GM03348 (cell line): ENCODE measurements at places on chromosomes 7 and 10.
A peak's percentile ranks its signal among the peaks of the same experiment; 100 is the strongest.

DNA sequence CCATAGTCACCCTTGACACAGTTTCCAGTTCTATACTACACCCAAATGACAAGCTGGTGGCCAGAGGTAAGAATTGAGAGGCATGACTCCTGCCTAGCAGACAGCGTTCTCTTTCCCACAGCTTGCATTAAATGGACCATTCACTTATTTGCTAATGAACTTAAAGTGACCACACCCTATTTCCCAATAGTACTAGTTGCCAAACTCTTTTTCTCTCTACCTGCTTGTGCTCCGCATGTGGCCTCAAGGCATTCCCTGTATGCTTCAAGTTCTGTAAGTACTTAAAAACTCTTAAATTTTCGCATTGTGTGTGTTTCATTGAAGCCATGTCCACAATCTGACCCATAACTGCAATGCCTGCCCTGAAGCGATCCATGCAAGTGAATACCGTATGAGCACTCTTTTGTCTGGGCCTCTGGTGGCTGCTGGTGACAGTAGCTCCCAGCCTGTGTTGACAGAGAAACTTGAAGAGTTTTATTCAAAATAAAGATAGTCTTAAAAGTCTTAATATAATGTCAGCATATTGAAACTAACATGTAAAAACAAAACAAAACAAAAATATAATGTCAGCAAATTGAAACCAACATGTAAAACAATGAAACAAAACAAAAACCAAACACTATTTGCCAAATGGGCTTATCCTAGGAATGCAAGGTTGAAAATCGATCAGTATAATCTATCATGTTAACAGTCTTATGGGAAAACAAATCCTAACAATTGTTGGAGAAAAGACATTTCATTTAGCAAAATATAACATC is 73.6 kb downstream of the CCSER2 start:
- DNase-seq: no peak

DNA sequence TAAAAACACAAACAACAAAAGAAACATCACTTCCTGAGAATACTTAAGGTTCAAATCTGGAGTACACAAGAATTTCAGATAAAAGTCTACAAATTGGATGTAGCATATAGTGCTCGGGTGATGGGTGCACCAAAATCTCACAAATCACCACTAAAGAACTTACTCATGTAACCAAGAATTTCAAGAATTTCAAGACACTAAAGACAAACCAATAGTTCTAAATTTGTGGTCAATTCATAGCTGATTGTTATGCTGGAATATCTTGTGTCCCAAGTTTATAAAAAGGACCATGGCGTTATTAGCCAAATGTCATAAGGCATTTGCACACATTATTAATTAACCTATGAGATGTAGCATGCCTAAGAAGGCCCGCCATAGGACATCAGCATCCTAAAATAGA is 1204.1 kb upstream of the AUTS2 start:
- peak; percentile 13 for DNase-seq

- no peak for DNase-seq
These were observed 4.3 kb downstream of the ELFN1 start for GRCh38 chr7:1674161-1675035.

- no peak for DNase-seq
These were observed 67.2 kb downstream of the EMX2 start for GRCh38 chr10:117609796-117610170.

GRCh38 chr10:89504691-89505090 is 30.7 kb downstream of the SLC16A12 start:
- DNase-seq: no peak

DNA sequence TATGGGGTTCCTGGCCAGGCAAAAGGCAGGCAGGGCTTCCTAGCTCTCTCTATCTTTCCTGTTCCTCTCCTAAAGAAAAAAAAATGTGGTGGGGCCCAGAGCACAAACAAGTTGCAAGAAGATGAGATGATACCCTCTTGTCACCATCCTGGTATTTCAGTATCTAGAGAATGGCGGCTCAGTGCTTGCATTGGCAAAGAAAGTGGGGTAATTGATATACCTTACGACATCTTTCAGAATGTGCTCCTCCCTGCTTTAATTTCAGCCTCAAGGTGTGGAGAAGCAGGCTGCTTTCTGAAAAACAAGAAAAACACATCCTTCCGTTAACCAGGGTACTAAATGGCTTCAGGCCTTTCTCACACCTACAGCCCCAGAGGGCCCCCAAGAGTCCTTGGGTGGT is 34.5 kb upstream of the CUX1 start:
- no peak for DNase-seq

- DNase-seq: peak; percentile 82
These were observed 91.9 kb upstream of the JAZF1 start for GRCh38 chr7:28272461-28272877.

DNA sequence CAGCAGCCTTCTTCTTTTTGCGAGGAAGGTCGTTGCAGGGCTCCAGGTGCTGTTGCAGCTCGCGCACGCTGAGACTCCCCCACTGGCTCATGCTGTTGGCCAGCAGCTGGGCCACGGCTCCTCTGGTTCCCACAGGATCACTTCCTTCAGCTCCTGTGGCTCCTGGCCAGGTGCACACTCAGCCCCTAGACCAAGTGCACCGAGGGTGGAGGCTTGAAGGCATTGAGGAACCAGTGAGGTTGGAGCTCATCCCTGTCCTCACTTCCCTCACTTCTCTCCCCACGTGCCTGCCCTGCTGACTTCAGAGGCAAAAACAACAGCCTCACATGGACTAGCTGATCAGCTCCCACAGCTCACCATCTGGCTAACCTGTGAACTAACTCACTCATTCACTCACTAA is 46.2 kb upstream of the ADRB1 start:
- no peak for DNase-seq
